Activated CD8-positive, alpha-beta memory T cell treated with anti-CD3 and anti-CD28 coated beads for 1 hour (primary cell): ENCODE measurements at places on chromosomes 6 and 20.

GRCh38 chr6:33277663-33278391 lies 904 bp downstream of the B3GALT4 start:
- no peak for DNase-seq

DNA sequence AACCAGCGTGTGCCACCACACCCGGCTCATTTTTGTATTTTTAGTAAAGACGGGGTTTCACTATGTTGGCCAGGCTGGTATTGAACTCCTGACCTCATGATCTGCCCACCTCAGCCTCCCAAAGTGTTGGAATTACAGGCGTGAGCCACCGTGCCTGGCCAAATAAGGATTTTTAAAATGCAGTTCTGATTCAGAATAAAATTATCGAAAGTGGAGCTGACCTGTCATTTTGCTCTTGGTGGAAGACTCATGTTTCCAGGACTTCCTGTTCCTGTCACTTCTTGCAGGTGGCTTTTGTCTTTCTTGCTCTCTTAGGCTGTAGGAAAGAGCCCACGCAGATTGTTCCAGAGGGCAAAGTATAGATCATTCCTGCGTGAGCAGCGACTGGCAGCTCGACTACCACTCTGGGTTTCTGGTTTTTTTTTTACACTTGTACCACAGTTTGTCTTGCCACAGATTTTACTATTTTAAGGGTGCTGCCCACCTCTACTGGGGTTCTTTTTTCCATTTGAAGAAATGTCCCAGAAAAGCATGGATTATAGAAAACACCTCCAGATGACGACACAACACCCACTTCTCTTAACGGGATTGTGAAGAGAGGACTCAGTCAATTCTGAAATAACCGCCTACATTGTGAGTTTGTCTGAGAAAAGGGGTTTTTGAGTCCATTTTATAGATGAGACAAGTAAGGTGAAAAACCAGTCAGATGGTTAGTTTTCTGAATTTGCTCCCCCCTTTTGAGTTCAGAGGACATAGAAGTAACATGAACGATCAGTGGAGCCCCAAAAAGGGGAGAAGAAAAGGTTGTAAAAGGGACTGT lies 7.5 kb downstream of the JARID2 start:
- no peak for DNase-seq

- no peak for DNase-seq
Observed at GRCh38 chr20:21685981-21686380, 19.5 kb upstream of the PAX1 start.

- no peak for DNase-seq
Observed at GRCh38 chr20:34062570-34063482, 49.2 kb downstream of the EIF2S2 start.

DNA sequence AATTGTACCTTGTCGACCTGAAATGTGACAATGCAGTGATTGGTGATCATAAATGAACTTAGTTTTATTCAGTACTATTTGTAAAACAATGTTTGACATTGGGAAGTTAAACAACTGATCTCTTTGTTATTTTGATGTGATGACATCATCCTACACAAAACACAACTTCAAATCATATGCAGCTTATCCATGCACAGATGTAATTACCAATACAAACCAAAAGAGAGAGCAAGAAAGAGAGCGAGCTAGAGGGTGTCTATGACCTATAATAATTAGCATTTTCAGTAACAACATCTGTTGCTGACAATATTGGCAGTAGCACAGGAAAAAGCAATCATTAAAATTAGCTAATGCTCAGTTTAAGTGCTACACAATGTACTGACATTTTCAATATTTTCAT lies 320.9 kb downstream of the UTRN start:
- no peak for DNase-seq

GRCh38 chr20:1802385-1803060 lies 92.7 kb upstream of the SIRPA start:
- DNase-seq: no peak

DNA sequence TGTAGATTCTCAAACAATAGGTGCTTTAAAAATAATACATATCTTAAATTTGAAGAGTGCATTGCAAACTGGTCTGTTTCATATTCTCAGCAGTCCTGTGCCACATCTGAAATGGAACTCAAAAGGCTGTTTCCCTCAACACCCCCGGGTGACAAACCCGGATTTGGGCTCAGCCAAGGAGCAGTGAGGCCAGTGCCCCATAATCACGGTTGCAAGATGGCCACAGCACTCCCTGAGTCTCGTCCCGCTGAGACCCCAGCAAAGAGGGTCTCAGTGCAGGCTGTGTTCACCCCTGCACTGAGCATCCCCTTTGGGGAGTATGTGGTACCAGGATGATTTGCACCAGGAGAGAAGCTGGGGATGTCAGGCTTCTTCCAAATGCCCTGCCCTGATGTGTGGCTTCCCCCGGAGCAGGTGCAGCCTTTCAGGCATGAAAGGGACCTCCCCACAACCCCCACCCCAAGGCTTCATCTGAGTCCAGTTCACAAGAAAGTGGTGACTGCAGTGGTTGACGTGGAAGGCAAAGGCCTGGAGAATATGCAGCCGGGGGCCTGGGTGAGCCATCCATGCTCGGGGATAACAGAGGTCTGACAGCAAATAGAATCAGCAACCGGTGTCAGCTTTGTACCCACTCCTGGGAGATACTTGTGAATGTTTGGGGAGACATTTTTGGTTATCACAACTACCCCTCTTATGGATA lies 202.9 kb downstream of the SYNDIG1 start:
- DNase-seq: no peak

GRCh38 chr6:70552974-70553373 lies 13.8 kb upstream of the SDHAF4 start:
- no peak for DNase-seq

DNA sequence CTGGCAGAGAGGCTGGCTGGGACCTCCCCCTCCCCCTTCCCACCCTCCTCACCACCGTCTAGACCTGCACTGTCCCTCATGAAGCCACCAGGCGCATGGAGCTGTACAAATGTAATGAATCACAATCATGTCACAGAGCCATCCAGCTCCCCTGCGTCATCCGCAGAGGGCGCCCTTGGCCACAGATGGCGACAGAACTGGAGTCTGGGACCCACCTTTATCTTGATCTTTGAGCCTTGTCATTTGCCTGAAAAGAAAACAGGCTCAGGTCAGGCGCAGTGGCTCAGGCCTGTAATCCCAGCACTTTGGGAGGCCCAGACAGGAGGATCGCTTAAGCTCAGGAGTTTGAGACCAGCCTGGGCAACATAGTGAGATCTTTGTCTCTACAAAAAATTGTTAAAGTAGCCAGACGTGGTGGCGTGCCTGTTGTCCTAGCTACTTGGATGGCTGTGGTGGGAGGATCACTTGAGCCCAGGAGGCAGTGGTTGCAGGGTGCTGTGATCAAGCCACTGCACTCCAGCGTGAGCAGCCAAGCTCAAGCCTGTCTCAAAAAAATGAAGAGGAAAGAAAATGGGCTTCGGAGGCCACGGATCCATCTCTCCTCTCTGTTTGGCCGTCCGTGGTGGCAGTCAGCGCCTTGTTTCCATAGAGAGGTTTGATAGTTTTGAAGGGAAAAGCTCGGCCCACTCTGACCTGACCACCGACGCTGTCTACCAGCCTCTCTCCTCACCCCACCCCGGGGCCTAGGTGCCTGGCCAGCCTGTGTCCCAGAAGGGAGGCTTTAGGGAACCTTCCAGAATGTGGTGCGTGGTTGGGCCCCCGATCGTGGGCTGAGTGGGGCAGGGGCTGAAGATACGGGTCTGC lies 6.2 kb downstream of the COL9A3 start:
- no peak for DNase-seq

GRCh38 chr6:93437491-93437890 lies 18.1 kb upstream of the EPHA7 start:
- no peak for DNase-seq

- no peak for DNase-seq
Observed at GRCh38 chr6:134161041-134161440, 108.6 kb upstream of the SLC2A12 start.

DNA sequence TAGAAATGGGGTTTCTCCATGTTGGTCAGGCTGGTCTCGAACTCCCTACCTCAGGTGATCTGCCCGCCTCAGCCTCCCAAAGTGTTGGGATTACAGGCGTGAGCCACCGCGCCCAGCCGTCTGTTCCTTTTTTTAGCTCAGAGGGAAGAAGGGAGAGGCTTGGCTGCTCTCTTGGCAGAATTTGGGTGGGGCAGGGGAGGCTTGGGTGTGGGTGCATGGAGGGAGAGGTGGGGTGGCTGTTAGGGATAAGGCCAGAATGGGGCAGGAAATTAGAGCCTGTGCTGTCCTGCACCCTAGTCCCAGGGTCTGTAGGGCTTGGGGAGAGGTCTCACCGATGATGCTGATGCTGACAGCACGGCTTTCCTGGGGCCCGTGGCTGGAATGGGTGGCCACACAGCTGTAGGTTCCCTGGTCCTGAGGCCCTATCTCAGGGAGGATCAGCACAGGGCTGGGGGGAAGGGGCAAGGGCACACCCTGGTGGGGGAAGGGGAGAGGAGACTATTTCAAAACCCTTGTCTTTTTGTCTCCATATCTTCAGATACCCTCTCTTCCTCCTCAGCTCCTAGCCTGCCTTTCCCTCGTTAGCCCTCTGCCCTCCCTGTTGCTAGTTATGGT lies 2.0 kb downstream of the AGER start:
- DNase-seq: no peak

DNA sequence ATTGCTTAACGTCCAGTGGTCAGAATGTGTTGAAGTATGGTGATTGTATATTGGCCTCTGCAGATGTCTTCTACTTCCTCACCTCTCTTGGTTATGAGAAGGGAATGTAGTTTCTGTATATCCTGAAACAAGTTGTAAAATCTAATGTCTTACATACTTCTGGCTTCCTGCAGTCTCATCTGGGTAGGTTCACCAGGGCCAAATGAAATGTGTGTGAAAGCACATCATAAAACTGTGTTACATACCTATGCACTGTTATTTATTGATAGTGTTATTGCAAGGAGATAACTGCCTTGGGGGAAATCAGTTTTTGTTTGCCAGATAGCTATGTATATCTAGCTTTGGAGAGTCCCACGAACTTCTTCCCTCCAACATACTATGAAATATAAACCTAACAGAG lies 35.7 kb upstream of the PLCG1 start:
- no peak for DNase-seq

DNA sequence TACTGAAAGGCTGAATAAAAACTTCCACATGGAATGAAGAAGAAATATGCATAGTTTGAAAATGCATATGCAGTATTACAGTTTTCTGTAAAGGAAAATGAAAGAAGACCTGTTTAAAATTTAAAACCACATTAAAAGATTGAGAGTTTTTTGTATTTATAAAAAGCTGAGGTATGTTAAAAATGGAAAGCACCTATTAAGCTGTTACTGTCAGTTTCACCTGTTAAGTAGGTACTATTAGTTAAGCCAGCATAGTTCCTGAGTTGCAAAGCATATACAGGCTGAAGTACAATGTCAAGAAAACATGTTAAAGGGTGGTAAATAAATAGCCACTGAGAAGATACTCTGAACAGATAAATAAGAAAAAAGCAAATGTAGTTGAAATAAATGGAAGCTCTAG lies 69.9 kb downstream of the ATXN1 start:
- no peak for DNase-seq

DNA sequence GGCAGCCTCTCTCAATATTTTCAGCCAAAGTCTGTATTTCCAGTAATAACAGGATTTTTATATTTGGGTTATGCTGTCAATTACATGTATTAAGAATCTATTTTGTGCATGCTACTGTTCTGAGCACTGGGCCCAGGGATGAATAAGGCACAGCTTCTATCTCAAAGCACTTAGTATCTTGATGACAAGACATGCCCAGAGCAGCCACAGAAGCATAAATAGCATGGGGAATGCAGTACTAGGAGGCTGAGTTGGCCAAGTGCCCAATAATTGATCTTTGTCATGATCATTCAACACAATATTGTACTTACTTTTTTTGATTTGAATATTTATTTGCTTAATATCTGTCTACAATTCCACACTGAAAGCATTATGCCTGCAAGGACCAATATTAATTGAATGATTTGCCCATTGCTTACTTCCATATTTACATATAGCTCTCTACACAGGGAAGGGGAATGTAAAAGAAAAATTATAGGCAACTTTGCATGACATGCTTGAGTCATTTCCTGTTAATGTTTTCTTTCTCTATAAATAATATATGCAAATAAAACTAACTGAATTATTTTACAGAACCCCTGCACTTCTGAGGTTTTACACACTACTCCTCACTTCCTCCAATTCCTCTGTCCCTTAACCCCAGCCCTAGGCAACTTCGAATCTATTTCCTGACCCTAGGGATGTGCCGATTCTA lies 298.9 kb upstream of the BMP2 start:
- DNase-seq: no peak

- no peak for DNase-seq
Observed at GRCh38 chr20:50055524-50056083, 57.3 kb downstream of the UBE2V1 start.

GRCh38 chr6:44056392-44057237 lies 70.6 kb downstream of the MRPL14 start:
- no peak for DNase-seq

- no peak for DNase-seq
Observed at GRCh38 chr20:43969028-43969447, 54.4 kb downstream of the TOX2 start.

DNA sequence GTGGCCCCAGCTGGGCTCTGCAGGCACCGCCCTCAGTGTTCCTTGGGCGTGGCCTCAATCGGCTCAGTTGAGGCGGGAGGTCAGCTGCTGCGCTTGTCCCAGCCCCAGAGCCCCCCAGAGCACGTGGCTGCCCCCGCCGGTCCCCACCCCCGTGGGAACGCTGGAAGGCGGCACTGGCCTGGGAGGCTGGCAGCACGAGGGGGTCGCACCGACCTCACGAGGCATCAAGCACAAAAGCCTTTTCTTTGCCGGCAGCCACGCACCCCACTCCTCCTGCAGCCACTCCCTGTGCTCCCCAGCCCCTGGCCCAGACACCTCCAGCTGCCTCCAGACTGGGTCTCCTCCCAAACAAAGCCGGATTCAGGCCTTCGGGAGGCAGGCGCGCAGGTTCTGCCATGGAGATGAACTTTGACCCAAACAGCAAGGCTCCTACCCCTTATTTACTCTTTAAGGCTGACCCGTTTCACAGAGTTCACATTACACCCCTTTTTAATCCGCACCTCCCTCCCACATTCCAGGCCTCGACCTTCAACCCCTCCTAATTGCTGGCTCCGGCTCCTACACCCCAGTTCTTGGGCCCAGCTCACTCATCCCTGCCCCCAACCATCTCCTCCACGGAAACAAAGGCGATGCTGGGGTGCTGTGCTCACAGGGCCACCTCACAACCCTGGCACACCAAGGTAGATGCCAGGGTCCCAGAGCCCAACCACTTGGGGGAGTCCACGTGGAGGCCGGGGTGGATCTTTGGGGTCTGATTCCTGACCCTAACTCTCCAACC lies 111.7 kb downstream of the NOL4L start:
- no peak for DNase-seq

DNA sequence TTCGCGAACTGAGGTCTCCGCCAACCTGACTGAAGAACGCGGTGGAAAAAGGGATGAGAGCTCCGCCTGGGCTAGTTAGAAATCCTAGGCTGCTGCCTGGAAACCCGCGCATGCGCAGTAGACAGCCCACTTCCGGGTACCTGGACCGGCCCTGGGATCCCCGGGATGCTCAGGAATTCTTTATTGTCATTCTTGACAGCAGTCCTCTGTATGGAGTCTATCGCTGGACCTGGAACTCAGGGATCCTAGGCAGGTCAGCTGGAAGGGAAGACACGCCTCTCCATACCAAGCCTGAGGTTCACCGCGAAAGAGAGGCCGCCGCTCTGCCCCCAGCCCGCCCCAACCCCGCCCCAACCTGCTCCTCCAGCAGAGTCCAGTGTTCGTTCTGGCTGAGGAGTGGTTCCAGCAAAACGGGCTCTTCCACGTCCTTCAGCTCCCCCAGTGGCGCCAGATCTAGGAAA lies 1379.2 kb upstream of the DEFB115 start:
- no peak for DNase-seq

GRCh38 chr20:39699166-39699725 lies 737.1 kb downstream of the DHX35 start:
- DNase-seq: no peak
